Occipital lobe (tissue), 3 donors: ENCODE measurements at places on chromosomes 16 and 17.

DNA sequence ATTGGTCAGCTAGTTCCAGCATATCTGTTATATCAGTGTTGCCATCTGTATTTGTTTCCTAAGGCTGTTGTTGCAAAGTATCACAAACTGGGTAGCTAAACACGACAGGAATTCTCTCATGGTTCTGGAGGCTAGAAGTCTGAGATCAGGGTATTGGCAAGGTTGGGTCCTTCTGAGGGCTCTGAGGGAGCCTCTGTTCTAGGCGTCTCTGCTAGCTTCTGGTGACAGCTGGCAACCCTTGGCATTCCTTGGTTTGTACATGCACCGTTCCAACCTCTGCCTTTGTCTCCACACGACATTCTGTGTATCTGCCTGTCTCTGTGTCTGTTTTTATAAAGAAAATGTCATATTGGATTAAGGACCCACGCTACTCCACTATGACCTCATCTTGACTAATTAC is 219.9 kb upstream of the NLRP1 start:
- DNase-seq, result no peak

DNA sequence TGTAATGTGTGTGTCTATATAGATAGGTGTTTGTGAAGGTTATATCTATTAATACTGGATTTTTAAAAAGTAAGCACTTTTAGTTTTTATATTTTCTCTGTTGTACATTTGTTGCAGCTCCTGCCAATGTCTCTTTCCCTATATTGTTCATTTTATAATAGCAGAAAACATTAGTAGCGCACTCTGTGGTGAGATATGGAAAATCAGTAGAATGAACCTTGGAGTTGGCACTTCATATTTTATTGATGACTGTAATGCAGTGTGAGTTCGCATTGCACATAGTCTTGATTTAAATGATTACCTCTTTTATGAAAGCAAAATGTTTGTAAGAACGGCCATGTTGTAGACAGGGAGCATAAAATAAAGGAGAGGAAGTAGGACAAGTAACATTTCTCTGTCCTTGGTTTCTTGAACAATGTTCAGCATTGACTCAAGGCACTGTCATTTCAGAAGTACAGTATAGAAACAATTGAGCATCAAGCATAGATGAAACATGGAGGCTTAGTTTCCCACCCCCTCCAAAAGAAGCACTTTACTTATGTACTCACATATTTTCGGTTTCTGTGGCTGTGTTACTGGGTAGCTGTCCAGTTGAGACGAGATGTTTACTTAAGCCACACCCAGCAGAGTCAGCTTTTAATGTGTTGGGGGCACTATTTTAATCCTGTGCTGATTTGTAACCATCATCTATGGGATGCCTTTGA is 74.0 kb downstream of the TANC2 start:
- DNase-seq, result no peak

DNA sequence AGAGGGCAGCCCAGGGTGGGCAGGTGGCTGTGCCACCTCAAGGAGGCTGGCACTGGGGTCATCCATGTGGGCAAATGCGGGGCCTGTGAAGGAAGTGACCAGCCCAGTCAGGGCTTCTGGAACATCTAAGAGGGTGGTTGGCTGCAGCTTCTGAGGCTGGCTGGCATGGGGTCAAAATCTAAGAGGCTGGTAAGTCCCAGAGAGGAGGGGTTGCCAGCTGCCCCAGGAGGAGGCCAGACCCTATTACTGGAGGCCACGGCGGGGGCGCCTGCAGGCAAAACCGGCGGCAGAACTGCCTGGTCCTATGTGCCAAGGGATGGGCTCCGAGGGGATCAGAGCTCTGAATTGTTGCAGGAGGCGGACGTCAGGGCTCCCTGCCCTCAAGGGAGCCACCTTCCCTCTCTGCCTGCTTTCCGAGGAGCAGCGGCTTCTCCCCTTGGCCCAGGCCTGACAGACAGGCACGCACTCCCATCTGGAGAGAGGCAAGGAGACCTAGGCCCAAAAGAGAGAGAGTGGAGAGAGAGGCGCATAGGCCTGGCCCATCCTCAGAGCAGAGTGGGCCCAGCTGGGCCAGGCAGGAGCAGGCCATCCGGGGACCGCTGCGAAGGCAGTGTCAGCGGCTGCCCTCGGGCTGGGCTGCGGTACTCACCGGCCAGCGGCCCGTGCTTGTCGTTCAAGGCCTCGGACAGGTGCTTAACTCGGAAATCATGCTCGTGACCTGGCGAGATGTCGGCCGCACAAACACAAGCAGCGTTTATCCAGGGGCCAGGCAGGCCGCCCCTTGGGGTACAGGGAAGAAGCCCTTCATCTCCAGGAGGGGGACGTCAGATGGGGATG is 10.9 kb downstream of the ZACN start:
- DNase-seq, result no peak

- DNase-seq, result no peak
Observed at GRCh38 chr17:48175692-48176470, 68.3 kb downstream of the SNX11 start.

DNA sequence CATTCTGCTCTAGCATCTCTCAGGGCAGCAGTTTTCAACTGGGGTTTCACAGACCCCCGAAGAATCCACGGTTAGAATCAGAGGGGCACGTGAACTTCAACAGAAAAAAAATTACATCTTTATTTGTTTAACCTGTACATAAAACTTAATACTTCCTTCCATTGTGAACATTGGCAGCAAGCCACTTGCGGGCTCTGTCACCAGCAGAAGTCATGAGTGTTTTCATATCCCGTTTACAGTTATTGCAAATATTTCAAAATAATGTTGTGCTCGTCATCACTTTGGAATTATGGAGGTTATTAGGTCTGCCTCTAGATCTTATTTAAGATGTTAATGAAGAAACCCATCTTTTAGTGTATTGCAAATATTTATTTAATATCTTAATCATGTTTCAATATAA is 109.8 kb downstream of the SDR42E1 start:
- DNase-seq, result no peak

- no peak for DNase-seq
Observed at GRCh38 chr17:65544672-65545071, 16.8 kb downstream of the AXIN2 start.

- no peak for DNase-seq
Observed at GRCh38 chr17:32266389-32267301, 1.0 kb downstream of the RHBDL3 start.

- DNase-seq, result no peak
Observed at GRCh38 chr17:33416131-33416530, 123.0 kb upstream of the ASIC2 start.

- no peak for DNase-seq
Observed at GRCh38 chr17:70621566-70621965, 452.2 kb downstream of the KCNJ2 start.

GRCh38 chr17:7851438-7852261 is 3.2 kb upstream of the TMEM88 start:
- DNase-seq, result peak; percentile 77

GRCh38 chr16:22397464-22397863 is 23.0 kb upstream of the CDR2 start:
- DNase-seq, result no peak

GRCh38 chr17:28364665-28365363 is at the start of gene SEBOX:
Gene SEBOX (minus strand): TSS chr17:28365199. CDS start chr17:28365151, 48 bp downstream.
- DNase-seq, result no peak

DNA sequence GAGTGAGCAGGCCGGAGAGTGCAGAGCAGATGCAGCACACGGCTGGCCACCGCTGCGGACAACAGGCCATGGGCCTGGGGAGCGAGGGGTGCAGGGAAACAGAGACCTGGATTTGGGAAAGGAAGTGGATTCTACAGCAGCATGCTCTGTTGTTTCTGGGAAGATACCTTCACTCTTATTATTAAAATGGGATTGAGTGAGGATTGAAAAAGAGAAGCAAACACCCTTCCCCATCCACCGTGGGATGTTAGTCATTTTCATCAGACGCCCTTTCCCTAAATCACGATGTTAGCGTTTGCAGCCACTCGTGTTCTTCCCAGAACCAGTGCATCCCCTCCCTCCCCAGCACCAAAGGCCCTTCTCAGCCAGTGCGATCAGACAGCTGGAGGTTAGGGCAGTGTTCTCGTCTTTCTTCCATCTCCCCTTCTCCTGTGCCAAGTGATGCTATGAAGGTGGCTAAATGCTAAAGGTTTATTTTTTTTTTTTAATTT is 196.5 kb upstream of the CHMP6 start:
- DNase-seq, result no peak

DNA sequence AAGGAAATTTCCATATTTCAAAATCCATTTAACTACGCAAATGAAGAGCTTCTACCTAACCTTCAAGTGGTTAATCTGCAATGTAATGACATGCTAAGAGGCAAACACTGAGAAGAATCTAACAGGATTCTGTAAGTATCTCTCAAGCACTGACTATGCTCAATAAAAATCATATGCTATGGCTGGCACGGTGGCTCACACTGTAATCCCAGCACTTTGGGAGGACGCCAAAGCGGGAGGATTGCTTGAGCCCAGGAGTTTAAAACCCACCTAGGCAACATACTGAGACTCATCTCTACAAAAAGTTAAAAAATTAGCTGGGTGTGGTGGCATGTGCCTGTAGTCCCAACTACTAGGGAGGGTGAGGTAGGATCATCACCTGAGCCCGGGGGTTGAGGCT is 32.7 kb downstream of the GNA13 start:
- DNase-seq, result no peak

- no peak for DNase-seq
Observed at GRCh38 chr16:14462811-14463210, 167.2 kb downstream of the PARN start.

- DNase-seq, result no peak
Observed at GRCh38 chr17:58394534-58395223, 22.7 kb downstream of the RNF43 start.

DNA sequence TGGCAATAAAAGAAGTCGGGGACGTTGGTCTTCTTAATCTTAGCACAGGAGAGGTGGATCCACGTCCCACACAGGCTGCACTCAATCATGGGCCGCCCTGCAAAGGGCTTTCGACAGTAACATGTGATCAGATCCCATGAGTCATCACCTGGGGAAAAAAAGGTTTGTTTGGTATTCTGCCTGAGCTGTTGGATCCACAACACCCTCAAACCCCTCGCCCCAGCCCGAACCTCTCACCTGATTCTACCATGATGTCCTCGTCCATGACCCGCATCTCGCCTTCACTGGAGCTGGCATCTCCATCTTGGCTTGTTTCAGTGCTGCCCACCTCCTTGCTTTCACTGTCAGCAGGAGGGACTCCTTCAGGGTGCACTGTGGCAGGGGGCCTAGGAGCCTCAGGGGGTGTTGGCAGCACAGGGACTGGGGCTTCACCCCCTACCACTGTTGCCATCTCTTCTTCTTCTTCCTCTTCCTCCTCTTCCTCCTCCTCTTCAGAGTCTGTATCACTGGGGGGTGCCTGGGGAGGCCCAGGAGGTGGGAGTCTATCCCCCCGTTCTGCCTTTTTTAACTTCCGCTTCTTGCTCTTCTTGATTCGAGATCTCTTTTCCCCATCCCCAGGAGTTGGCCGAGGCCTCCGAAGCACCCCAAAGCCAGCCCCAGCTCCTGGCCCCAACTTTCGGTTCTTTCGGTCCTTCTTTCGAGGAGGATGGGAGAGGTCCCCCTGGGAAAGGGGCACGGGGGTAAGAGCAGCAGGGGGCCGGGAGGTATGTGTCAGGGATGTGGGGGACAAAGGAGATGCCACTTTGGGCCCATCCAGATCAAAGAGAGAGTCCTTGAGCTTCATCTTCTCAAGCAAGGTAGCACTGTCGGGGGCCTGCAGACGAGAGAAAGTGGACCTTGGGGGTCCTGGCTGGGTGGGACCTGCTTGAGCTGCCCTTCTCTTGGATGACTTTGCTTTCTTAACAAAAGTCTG is 1.7 kb upstream of the DVL2 start:
- no peak for DNase-seq
